Activated T-helper 2 cell treated with anti-CD3 and anti-CD28 coated beads, Interferon-gamma antibody, Interleukin-2, Interleukin-4, amounts not matched to agents 10 μg/mL and 5 μg/mL and 100 μg/mL, durations not matched to agents 14 hours and 24 hours and 36 hours (primary cell): ENCODE measurements at places on chromosomes 11 and 22. TPM values are rescaled to one million over a fixed set of nuclear protein-coding genes. Genes with fewer than 3 reads are reported as not detected.

GRCh38 chr22:50739894-50740293 lies 1.9 kb downstream of the ACR start:
- H3K4me3 ChIP-seq = no peak overlapping the region
- no peaks in the 10 kb centered on the region for H3K27me3 ChIP-seq
- no peaks in the 10 kb centered on the region for H3K36me3 ChIP-seq
- peak; percentile 4 for DNase-seq

- DNase-seq = no peak
- H3K4me3 ChIP-seq = no peak overlapping the region
- H3K4me1 ChIP-seq = no peaks in the 10 kb centered on the region
- H3K36me3 ChIP-seq = no peaks in the 10 kb centered on the region
- H3K27me3 ChIP-seq = no peaks in the 10 kb centered on the region
Observed at GRCh38 chr22:47798229-47798628, 1035.8 kb downstream of the TBC1D22A start.

GRCh38 chr11:47516155-47516554 lies 36.8 kb downstream of the CELF1 start:
- DNase-seq = no peak
- H3K4me1 ChIP-seq = peaks cover 57% of the 10 kb centered on the region
- no peak overlapping the region for H3K27ac ChIP-seq
- peaks cover 12% of the 10 kb centered on the region for H3K36me3 ChIP-seq
- no peaks in the 10 kb centered on the region for H3K27me3 ChIP-seq

DNA sequence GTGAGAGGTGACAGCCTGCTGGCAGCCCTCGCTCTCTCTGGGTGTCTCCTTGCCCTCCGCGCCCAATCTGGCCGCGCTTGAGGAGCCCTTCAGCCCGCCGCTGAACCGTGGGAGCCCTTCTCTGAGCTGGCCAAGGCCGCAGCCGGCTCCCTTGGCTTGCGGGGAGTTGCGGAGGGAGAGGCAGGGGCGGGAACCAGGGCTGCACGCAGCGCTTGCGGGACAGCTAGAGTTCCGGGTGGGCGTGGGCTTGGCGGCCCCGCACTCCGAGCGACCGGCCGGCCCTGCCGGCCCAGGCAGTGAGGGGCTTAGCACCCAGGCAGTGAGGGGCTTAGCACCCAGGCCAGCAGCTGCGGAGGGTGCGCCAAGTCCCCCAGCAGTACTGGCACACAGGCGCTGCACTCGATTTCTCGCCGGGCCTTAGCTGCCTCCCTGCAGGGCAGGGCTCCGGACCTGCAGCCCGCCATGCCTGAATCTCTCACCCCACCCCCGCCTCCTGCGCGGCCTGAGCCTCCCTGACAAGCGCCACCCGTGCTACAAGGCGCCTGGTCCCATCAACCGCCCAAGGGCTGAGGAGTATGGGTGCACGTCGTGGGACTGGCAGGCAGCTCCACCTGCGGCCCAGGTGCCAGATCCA lies 1526.1 kb downstream of the FAM181B start:
- no peak overlapping the region for H3K4me3 ChIP-seq
- H3K4me1 ChIP-seq = no peaks in the 10 kb centered on the region
- no peaks in the 10 kb centered on the region for H3K27me3 ChIP-seq

- H3K36me3 ChIP-seq = peaks cover 11% of the 10 kb centered on the region
- no peak overlapping the region for H3K4me3 ChIP-seq
- no peak overlapping the region for H3K27ac ChIP-seq
Observed at GRCh38 chr11:33315822-33316221, 58.6 kb downstream of the HIPK3 start.

- no peak overlapping the region for H3K4me3 ChIP-seq
- no peak overlapping the region for H3K27ac ChIP-seq
- DNase-seq = no peak
- H3K36me3 ChIP-seq = no peaks in the 10 kb centered on the region
- no peaks in the 10 kb centered on the region for H3K4me1 ChIP-seq
- H3K27me3 ChIP-seq = peaks cover 15% of the 10 kb centered on the region
Observed at GRCh38 chr11:111193924-111194490, 51.5 kb upstream of the POU2AF2 start.

DNA sequence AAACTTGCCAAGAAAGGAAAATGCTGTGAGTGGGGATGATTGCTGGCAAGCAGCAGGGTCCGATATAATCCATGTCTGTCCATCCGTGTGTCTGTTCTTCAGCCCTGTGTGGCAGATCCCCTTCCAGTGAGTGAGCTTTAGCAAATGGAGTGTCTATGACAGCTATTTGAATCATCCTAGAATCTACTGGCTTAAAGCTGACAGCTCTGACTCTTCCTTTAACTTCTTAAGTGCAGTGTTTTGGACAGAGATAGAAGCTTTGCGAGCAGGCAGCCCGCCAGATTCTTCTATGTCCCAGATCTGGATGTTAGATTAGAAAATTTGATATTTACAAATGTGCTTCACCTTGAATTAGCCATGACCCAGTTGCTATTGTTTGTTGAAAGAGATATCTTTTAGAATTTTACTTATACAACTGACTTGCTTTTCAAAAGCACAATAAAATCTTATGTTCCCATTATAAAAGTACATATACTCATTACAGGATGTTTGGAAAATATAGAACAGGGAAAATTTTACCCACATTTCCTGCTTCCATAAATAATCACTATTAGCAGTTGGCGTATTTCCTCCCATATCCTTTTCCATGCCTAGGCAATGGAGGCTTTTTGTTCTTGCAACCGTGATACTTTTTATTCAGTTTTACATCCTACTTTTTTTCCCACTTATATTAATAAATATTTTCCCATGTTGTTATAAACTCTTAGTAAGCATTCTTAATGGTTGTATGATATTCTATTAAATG lies 124.5 kb downstream of the COMMD9 start:
- no peaks in the 10 kb centered on the region for H3K4me1 ChIP-seq
- H3K27me3 ChIP-seq = peaks cover 7% of the 10 kb centered on the region
- no peak for DNase-seq
- H3K4me3 ChIP-seq = no peak overlapping the region
- no peak overlapping the region for H3K27ac ChIP-seq

- H3K27ac ChIP-seq = no peak overlapping the region
- no peak overlapping the region for H3K4me3 ChIP-seq
- no peaks in the 10 kb centered on the region for H3K27me3 ChIP-seq
- H3K4me1 ChIP-seq = no peaks in the 10 kb centered on the region
- H3K36me3 ChIP-seq = no peaks in the 10 kb centered on the region
- DNase-seq = no peak
Observed at GRCh38 chr11:2913019-2913431, 16.2 kb downstream of the PHLDA2 start.

DNA sequence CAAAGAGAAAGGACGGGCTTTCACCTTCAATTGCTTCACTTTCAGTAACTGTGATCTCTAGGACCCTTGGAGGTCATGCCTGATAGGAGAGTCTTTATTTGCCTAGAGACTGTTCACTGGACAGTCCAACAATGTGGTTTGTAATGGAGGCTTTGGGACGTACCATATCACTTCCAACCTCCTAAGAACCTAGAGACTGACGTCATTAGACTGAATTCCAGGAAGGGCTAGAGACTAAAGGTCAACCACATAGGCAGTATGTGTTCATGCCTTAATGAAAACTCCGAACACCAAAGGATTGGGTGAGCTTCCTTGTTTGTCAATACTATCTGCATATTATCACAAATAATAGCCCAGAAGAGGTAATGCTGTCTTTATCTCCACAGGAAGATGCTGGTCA lies 53.7 kb upstream of the CNTN5 start:
- no peak overlapping the region for H3K4me3 ChIP-seq
- DNase-seq = no peak
- H3K36me3 ChIP-seq = no peaks in the 10 kb centered on the region
- H3K27ac ChIP-seq = no peak overlapping the region
- H3K4me1 ChIP-seq = no peaks in the 10 kb centered on the region

DNA sequence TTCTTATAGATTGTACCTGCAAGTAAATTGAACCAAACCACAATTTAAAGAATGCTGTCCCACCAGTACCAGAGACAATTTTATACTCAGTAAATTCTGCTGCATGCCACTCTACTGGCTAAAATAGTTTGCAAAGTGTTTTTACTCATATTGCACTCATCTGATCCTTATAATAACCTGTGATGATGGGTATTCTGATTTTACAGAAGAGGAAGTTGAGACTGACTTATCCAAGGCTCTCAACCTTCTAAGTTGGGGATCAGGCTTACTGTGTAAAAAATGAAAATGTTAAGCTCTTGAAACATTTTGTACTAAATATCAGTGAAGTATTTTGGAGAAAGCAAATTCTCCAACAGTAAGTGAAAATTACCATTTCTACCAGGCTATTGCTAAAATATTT lies 37.9 kb downstream of the RNF169 start:
- H3K27ac ChIP-seq = no peak overlapping the region
- DNase-seq = no peak
- no peaks in the 10 kb centered on the region for H3K27me3 ChIP-seq
- H3K36me3 ChIP-seq = peaks cover 33% of the 10 kb centered on the region
- H3K4me1 ChIP-seq = peaks cover 23% of the 10 kb centered on the region

DNA sequence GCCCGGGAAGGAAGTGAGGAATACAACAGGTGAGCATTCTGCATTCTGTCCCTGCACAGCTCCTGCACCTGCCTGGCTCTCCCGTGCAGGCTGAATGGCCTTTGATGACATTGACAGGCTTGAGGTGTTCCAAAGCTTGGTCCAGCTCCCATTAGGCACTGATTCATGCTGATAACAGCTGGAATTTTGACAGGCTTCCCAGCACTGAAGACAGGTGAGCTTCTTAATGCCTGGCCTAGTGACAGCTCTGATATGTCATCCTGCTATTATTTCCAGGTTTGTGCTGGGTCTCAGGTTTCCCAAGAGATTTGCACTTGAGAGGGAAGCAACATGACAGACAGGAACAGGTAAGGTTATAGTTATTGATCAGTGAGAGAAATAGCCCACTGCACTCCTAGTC lies 58.0 kb upstream of the MTNR1B start:
- no peak overlapping the region for H3K27ac ChIP-seq
- H3K4me1 ChIP-seq = no peaks in the 10 kb centered on the region
- DNase-seq = no peak
- no peaks in the 10 kb centered on the region for H3K36me3 ChIP-seq
- H3K4me3 ChIP-seq = no peak overlapping the region
- no peaks in the 10 kb centered on the region for H3K27me3 ChIP-seq

DNA sequence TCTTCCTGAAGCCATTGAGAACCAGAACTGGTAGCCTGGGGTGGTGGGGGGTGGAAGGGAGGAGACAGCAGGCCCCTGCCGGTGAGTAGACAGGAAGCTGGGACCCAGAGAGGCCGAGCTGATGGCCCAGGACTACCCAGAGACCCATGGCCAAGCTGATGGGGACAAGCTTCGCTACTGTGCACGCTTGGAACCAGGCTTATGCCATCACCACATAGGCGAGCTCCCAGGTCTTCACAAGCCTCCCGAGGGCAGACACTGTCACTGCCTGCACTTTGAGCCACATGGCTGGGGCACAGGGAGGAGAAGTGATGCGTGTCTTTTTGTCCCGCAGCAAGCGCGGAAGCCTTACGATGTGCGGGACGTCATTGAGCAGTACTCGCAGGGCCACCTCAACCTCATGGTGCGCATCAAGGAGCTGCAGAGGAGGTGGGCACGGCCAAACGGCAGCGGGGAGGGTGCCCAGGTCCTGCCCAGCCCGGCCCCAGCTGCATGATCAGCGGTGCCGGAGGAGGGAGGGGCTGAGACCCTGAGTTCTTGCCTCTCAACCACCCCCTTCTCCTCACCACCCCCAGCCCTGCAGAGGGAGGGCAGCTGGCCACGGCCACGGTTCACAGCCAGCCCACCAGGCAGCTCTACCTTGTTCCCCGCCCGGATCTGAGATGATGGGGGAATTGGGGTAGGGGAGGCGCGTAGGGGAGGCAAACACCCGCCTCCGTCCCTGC lies 76.0 kb upstream of the KCNQ1OT1 start:
- H3K4me1 ChIP-seq = peaks cover 7% of the 10 kb centered on the region
- H3K27me3 ChIP-seq = no peaks in the 10 kb centered on the region

DNA sequence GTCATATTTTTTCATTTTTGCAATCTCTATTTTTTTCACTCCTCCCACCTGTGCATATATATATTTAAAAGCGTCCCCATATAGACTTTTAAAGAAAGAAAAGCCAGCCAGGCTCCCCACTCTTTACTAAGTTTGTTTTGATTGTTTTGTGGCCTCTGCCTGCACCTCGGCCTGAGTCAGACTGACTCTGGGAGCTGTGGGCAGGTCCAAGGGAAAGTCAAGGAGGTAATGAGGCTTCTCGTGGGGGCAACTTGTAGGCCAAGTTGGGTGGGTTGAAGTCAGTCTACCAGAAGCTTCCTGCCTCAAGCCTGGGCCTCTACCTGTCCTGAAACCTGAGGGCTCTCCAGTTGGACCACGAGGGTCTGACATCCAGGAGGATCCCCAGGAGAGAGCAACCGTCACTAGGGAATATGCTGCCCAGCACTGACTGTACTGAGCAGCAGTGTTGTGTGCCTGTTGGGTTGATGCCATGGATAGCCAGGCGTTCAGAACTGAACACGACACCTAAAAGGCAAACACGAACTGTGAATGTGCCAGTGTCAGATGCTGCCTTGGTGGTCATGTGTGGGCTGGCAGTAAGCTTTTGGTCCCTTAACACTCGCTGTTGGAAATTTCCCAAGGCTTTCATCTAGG lies 58.8 kb downstream of the BMAL1 start:
- no peak overlapping the region for H3K4me3 ChIP-seq
- no peak overlapping the region for H3K27ac ChIP-seq
- no peaks in the 10 kb centered on the region for H3K36me3 ChIP-seq
- no peaks in the 10 kb centered on the region for H3K27me3 ChIP-seq
- H3K4me1 ChIP-seq = peaks cover 47% of the 10 kb centered on the region
- DNase-seq = no peak

DNA sequence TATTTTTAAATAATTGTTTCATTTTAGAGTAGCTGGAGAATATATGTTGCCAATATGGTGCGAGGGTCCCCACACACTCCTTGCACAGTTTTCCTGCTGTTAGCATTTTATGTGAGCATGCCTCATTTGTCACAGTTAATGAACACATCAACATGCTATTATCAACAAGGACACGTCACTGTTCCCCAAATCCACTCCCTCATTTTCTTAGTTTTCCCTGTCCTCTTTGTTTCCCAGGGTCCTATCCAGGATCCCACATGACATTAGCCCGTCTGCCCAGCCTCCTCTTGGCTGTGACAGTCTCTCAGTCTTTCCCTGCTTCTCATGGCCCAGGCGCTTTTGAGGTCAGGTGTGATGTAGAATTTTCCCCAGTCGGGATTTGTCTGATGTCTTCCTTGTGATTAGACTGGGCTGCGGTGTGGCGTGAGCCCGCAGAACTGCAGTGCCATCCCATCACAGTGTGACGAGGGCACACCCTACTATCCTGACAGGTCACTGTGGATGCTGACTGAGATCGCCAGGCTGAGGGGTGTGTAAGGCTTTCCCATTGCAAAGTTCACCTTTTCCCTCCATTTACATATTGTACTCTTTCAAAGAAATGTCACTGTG lies 450.6 kb upstream of the B3GAT1 start:
- H3K27me3 ChIP-seq = no peaks in the 10 kb centered on the region
- H3K4me1 ChIP-seq = no peaks in the 10 kb centered on the region
- no peak overlapping the region for H3K4me3 ChIP-seq
- DNase-seq = no peak

Gene CHST1
- total RNA-seq = 0.34 and 0.51 TPM in 2 replicates

Gene PHETA2
- 5.6 and 5.7 TPM in 2 replicates for total RNA-seq

Gene CCDC89
- not detected in 2 replicates for total RNA-seq

Gene SH3BP1
- 117 and 122 TPM in 2 replicates for total RNA-seq

Gene PANX2
- 2.4 and 2.8 TPM in 2 replicates for total RNA-seq

Gene MPPED2
- total RNA-seq = not detected in 2 replicates

Gene TRIM29
- total RNA-seq = not detected in 2 replicates

Gene MS4A12
- total RNA-seq = not detected in 2 replicates

Gene NAALAD2
- not detected in 2 replicates for total RNA-seq
